ENCODE measurements at places on chromosomes 3 and 15.

DNA sequence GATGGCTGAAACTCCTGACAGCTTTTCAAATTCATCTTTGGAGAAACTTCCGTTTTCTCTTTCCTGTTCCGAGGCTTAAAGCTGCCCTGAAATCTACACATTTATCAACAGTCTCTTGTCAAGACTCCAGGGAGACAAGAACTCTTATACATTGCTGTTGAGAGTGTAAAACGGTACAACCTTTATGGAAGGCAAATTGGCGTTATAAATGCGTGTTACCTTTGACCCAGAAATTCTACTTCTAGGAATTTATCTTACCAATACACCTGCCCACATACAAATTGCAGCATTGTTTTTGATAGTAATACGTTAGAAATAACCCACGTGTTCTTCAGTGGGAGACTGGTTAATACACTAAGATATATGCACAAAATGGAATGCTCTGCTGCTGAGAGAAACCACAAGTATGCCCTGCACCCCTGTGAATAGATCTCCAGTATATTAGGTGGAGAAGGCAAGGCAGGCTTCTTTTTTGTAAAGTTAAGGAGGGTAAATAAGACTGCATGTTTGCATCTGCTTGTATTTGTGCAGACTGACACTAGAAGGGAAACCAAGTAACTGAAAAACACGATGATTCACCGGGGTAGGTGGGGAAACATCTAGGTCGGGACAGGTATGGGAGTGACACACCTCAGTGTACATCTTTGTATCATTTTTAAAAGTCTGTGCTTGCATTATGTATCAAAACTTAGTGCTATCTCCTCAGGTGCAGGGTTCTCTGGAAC is 97.5 kb downstream of the IGF1R start:
- no peak for DNase-seq

DNA sequence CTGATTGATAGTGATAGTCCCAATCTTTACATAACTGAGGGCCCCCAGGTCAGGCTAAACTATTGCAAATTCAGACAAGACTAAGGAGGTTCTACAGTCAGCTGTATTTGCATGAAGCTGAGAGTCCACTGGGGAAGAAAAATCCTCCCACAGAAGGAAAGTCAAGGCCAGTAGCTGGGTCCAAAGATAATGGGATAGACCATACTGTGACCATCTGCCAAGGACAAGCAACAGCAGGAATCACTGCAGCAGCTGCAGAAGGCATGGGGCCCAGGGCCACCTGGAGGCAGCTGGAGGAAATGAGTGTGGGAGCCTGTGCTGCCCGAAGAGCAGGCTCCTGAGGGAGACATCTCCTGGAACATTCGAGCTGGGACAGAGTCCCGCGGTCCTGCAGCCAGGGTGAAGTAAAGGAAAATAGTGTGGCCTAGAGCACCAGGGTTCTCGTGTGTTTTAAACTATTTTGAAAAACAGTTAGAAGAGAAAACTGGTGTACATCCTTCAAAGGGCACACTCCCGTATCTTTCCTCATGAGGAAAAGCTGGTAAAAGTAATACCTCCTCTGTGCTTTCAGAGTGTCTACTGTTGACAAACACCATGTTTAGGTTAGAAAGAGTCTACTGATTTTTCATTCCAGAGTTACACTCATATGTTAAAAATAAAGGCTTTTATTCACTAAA is 13.2 kb upstream of the TMEM212 start:
- DNase-seq = peak; percentile 23

- DNase-seq = no peak
Measured at GRCh38 chr3:58271901-58272501, 34.0 kb upstream of the RPP14 start.

DNA sequence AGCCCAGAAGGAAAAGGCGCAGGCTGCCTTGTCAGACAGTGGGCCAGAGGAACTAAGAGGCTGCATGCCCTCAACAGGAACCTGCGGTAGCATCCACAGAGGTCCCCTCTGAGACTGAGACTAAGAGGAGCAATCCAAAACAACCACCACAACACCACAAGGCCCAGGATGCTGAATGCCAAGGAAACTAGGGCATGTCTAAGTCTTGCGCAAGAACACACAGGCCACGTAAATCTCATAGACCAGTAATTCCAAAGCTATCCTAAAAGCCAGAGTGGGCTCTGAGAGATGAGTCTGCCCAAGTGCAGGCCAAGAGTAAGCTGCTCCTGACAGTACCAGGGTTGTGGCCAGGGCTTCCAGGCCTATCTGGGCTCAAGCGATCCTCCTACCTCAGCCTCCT is 12.9 kb downstream of the MON1A start:
- no peak for DNase-seq

DNA sequence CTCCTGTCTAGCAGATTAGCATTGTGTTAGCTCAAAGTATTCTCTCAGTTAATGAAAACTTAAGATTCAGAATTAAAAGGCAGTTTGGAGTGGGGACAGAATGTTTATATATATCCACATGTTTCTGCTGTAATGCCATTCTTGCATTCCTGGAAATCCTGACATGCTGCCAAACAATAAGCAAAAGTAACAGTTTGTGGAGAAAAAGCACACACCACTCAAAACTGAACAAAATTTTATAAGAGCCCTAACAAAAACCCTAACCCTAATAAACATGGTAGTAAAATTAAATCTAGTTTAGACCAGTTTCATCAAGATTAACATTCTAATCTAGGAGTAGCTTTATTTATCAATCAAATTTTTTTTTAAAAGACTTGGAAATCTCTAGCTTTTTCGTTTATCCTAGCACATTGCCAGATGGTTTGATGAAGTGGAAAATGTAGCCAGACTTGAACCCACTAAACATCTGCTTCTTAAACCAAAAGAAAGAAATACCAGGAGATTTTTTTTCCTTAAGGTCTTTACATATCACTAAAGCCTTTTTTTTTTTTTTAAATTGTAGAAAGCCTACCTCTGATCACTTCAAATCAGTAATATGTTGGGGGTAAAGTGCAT is 3.7 kb downstream of the TCAIM start:
- DNase-seq = no peak

DNA sequence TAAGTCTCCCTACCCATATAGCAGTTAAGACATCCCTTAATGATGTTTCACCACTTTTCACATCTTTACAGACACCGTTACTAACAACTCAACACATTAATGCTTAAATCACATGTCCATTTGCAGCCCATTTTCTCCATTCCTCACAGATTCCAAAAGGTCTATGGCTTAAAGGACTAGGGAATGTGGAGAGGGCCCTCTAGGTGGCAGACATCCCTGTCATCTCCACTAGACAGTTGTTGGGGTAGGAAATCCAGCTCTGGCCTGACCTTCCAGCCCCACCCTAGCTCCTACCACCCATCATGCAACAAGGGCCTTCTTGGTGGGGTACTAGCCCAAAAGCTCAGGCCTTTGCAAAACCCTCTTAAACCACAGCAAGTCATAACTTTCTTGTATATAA is 25.2 kb downstream of the CPEB1 start:
- no peak for DNase-seq

DNA sequence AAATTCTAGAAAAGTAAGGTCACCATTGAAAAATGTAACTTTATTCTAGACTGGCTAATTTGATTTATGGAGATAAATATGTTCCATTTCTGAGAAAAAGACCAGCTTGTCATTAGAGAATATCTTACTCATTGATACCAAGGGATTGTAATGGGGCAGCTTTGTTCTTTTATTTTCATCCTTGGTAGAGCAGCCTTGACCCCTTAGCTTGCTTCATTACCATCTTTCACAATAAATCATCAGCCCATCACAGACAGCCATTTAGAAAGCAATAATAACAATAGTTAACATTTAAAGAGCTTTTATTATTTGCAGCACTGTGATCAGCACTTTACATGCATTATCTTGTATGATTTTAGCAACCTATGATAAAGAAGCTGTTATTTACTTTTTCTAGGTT is 253.6 kb downstream of the C3orf38 start:
- DNase-seq = no peak

DNA sequence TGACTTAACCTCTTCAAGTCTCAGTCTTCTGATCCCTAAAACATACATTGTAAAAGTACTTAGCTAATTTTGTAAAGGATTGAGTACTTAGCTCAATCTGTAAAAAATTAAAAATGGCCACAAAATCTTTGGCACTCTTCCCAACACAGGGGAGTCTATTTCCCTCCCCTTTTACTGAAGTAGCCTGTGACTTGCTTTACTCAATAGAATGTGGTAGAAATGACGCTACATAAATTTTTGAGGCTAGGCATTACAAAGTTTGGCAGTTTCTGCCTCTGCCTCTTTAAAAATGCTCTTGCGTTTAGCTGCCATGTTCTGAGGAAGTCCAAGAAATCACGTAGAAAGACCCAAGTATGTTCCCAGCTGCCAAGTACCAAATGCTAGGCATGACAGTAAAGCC is 80.2 kb downstream of the CBLB start:
- DNase-seq = no peak

DNA sequence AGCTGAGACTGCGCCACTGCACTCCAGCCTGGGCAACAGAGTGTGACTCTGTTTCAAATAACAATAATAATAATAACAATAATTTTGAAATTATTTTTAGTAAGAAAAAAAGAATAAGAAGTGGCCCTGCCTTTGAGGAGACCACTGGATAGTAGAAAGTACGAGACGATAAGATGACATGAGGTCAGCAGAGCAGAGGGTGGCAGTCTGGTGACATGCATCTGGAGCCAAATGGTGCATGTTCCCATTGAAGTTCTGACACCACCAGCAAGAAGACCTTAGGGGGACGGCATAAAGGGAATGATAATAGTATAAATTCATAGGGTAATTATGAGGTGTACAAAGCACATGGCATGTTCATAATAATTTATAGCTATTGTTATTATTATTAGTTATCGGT is 542.2 kb upstream of the TBL1XR1 start:
- no peak for DNase-seq

- no peak for DNase-seq
Measured at GRCh38 chr3:81216192-81216591, 545.3 kb downstream of the GBE1 start.

- DNase-seq = no peak
Measured at GRCh38 chr15:92657486-92657885, 1.9 kb upstream of the FAM174B start.

- DNase-seq = no peak
Measured at GRCh38 chr3:2390926-2391532, 292.4 kb downstream of the CNTN4 start.

GRCh38 chr3:117079997-117080396 is 370.4 kb downstream of the TUSC7 start:
- no peak for DNase-seq

- no peak for DNase-seq
Measured at GRCh38 chr3:72782521-72782920, 65.7 kb downstream of the SHQ1 start.

DNA sequence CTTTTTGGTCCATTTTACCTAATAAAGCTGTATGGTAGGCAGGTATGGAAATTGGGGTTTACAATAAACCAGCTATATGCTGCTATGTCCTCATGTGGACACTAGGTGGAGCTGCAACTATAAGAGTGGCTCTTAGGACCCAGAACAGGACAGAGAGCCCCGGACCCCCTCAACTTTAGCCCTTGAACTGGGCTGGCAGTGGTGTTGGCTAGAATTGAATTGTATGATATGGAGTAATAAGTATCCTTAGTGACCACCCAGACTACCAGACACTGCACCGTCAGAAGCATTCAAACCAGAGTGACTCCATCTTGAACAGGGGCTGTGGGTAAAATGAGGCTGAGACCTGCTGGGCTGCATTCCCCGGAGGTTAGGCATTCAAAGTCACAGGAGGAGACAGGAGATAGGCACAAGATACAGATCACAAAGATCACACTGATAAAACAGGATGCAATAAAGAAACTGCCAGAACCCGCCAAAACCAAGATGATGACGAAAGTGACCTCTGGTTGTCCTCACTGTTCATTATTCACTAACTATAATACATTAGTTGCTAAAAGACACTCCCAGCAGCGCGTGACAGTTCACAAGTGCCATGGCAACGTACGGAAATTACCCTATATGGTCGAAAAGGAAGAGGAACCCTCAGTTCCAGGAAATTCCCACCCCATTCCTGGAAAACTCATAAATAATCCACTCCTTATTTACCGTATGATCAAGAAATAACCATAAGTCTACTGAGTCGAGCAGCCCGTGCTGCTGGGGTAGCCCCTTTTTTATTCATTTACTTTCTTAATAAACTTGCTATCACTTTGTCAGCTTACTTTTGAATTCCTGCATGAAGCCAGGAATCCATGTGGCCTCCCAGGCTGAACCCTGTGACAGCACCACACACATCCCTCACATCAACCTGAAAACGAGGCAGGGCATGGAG is 68.7 kb upstream of the BLM start:
- peak; percentile 34 for DNase-seq

DNA sequence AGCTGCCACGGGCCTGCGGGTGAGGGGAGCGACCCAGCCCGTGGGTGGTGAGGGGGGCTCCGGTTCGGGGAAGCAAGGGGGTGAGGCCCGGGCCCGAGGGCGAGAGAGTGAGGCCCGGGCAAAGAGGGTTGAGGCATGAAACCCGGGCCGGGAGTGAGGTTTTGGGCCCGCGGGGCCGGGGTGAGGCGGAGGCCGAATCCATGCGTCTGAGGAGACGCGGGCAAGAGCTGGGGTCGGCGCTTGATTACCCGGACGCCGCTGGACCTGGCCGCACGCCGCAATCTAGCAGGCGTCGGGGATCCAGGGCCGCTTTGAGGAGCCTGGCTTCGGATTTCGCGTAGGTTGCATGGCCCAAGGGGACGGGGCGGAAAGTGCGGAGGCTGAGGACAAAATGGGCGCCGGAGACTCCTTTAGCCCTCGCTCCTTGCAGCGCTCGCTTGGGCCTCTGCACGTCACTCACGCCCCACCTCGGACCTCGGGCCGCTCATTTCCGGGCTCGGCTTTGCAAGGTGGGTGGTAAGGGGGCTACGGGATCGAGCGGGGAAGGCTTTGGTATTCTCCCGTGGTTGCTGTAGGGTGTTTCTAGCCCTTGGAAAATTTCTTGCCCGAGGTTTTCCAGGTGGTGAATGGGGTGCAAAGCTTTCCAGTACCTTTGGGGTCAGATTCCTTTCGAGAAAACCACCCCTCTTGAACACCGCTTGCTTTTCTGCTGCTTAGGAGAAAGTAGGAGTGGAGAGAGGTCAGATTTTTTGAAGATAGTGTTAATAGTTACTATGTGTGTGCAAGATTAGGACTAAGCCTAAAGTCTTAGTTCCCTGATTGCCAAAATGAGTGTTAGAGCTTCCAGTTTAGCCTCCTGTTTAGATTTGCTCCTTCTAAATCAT is 827 bp downstream of the SLC25A36 start:
- DNase-seq = peak; percentile 40

GRCh38 chr3:67064105-67064504 is 66.0 kb downstream of the KBTBD8 start:
- DNase-seq = no peak

- no peak for DNase-seq
Measured at GRCh38 chr3:72533591-72534473, 314.4 kb downstream of the SHQ1 start.

All from NCI-H1092 (cell line).